ENCODE measurements at places on chromosomes 5 and 9.

- DNase-seq: no peak
These were observed 15.0 kb downstream of the PJA2 start for GRCh38 chr5:109394806-109395205.

DNA sequence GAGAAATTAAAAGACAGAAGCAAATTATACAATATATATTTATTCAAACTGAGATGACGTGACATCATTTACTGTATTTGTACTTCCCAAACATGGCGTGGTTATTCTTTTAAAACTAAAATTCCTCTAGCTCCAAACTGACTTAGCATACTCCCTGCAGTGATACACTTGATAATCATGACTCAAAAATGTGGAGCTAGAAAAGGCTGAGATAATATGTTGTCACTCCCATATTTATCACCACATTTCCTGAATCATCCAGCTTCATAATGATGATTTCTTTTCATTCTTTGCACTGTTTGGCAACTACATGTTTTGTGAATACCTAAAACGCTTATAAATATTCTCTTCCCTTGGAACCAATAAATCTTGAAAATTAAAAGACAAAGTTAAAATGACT is 341.0 kb downstream of the EBF1 start:
- no peak for DNase-seq

DNA sequence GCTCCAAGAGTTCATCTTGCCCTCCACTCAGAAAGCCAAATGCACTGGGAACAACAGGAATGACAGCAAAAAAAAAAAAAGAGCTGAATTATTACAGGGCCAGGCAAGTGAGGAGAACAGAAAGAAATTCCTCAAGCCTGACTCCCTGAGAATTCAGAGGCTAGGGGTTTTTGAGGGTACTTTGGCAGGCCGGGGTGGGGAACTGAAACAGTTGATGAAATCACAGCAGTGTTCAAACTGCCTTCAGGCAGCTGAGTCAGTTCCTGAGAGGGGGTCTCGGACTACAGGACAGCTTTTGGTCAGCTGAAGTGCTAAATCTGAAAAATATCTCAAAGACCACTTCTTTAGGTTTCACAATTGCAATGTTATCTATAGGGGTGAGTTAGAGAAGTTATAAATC is 419.4 kb downstream of the SEMA5A start:
- no peak for DNase-seq

DNA sequence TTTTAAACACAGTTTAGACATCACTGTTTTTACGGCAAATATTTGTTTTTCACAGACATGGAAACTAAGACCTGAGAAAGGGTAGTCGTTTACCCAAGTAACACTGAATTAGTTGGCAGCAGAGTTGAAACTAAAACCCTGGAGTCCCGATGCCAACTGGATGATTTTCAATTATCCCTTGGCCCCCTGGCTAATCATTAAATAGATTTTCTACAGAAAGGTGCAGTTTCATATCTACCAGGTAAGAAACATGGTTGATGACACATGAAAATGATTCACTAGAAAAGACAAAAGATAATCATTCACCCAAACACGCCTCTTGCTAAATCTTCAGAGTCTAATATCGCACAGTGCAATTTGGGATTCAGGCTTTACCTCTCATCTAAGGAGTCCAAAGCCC is 136.9 kb downstream of the SEMA5A start:
- no peak for DNase-seq

DNA sequence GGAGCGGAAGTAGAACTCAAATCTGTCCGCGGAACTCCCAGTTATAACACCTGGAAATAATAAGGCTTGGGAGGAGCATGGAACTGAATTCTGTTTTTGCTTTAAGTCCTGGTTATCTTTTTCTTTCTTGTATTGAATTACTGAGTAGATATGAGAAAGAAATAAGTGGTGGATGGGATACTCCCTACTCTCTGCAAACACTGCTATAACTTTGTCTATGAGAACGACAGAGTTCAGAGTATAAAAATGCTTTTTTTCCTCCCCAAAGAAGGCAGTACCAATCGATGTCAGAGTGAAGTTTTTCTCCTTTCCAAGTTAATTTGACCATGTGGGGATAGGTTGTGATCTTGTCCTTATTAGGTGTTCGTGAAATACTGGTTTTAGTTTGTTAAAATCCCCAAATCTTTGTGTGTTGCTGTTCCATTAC is 1.2 kb downstream of the RIC1 start:
- DNase-seq: no peak

DNA sequence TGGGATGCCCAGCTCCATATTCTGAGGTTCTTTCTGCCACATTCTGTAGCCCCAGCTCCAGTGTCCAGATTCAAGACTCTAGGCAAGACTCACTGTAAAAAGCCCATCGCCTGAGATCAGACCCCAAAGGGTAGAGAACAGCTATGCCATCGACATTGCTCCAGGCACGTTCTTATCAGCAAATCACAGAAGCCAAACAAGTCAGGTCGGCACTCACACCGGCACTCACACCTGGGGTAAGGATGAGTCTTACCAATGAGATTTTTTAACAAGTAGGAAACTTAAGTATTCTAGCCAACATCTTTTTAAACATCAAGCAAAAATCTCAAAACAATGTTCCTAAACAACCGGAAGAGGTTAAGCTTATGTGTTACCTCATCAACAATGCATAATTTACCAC is 2.4 kb downstream of the CDKN2AIPNL start:
- no peak for DNase-seq

- DNase-seq: no peak
These were observed 598.8 kb upstream of the ADAMTS16 start for GRCh38 chr5:4541334-4541733.

- DNase-seq: no peak
These were observed 220.6 kb downstream of the TRIM36 start for GRCh38 chr5:114948986-114949621.

GRCh38 chr9:84206801-84207370 is 133.7 kb downstream of the SLC28A3 start:
- no peak for DNase-seq

DNA sequence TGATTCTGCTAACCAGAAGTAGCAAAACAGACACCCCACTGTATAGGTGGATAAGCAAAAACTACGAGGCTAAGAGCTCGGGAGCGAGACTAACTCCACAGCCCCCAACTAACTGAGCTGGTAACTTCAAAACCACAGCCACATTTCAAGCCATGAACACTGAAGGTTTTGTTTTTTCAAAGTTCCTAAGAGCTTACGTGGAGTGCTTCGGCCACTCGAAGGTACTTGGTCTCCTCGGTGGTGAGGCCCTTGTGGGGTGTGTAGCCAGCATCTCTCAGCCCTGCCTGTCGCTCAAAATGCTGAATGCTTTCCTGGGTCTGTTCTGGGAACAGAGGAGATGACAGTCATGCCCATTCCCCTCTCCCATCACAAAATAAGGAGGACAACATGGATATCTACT is 11.1 kb downstream of the KIAA1191 start:
- DNase-seq: no peak

DNA sequence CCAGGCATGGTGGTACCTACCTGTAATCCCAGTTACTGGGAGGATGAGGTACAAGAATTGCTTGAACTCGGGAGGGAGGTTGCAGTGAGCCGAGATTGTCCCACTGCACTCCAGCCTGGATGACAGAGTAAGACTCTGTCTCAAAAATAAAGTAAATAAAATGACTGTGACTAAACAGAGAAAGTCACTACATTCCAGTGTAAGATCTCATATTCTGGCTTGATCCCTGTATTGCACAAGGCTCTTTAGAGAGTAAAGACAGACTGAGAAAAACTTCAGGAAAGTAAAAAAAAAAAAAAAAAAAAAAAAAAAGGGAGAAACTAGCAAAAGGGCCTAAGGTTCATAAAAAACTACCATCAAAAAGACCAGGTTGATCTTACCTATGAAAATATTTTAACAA is 106.6 kb upstream of the PJA2 start:
- DNase-seq: no peak

DNA sequence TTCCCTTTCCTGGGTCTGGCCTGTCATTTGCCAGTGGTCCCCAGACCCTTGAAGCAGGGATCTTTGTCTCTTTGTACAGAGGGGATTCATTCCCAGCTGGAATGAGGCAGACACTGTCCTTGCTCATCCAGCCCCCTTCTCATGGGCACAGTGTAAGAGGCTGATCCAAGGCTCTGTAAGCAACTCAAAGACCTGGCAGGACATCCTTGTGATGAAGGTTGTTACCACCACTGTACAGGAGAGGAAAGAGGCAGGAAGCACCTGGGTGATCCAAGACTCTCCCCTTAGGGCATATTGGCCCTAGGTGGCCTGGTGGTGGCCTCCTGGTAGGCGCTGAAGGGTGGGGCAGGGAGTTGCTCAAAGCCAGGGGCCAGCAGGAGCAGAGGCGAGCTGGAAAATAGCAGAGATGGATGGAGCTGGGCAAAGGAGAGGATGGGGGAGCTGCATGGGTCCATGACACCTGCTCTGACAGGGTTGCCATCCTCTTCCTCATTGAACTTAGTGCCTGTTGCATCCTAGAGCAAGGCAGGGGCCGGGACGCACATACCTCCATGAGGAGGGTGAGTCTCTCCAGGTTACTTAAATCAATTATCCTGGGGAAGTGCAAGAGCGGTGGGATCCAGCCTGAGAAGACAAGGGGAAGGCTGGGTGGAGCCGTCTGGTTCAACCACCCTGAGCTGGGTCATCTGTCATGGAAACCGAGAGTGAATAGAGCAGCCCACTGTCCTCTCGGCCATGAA is 9.8 kb upstream of the GADD45G start:
- no peak for DNase-seq

- DNase-seq: no peak
These were observed 8.8 kb upstream of the IGFBPL1 start for GRCh38 chr9:38432922-38433510.

DNA sequence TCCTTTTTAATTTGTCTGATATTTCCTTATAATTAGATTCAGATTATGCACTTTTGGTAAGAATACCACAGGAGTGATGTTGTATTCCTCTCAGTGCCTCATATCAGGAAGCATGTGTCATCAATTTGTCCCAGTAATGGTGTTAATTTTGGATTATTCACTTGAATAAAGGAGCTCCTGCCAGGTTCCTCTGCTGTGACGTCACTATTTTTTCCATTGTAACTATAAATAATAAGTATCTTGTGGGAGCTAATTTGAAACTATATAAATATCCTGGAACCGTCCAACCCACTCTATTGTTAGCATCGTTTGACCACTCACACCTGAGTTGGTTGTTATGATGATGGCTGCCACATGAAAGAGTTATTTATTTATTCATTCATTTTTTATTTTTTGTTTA is 107.9 kb downstream of the INVS start:
- no peak for DNase-seq

- DNase-seq: no peak
These were observed 34.3 kb upstream of the FSD1L start for GRCh38 chr9:105413525-105413924.

DNA sequence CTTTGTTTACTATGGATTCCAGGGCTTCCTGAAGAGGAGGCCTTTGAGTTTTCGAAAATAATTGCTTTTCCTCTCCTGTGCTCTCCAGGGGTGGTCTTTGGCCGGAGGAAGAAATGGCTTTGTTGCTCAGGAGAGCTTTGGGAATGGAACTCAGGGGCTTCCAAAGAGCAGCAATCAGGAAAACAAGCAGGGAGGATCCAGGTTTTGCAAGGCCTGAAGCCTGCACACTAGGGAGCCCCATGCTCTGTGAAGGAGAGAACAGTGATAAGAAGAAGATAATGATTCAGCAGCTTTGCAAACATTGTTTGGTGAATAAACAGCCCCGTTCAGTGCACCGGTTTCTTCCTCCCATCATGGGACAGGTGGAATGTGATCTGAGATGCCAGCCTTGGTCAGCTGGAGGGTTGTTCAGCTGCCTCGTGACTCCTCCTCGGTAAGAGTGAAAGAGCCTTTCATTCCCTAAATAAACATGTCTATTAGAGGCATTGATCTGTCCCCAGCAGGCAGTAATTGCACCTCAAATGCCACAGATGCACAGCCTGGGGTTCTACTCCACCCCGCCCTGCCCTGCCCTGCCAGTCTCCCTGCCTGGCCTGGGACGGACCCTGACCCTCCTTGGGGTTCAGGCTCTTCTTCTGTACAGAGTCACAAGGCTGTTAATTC is 11.5 kb upstream of the ALDH1B1 start:
- DNase-seq: no peak

- no peak for DNase-seq
These were observed 84.9 kb upstream of the NR3C1 start for GRCh38 chr5:143488381-143488780.

GRCh38 chr5:32254881-32255539 is 57.7 kb downstream of the MTMR12 start:
- DNase-seq: no peak

DNA sequence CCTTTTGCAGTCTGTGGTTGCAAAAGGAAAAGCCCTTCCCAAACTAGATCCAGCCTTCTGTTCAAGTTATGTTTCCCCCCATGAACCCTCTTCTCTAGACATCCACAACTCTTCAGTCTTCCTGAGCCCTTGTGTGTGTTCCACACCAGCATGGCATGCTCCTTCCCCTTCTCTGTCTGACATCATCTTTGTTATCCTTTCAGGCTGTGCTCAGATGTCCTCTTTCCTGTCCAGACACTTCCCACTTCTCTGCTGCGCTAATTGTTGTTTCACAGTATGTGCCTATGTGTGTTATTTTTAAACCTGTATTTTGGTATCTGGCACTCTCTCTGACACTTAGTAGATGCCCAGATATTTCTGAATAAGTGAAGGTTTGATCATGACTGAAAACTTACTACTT is 38.2 kb downstream of the FOCAD start:
- DNase-seq: no peak

DNA sequence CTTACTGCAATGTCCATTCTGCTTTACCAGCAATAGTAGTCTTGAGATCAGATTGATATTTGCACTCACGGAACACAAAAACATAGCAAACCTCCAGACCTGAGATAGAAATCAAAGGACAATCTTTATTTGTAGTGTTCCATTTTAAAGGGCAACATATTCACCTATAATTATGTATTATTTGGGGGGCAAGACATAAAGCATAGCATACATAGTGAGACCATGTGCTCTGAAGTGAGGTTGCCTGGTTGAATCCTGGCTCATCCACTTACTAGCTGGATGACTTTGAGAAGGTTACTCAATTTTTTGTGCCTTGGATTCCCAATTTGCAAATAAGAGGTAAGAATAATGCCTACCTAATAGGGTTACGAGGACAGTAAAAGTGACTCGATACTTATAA is at the start of gene OR1B1:
Gene OR1B1 (minus strand): TSS at position 101 of the 400 bp plus-strand sequence.
- DNase-seq: no peak

DNA sequence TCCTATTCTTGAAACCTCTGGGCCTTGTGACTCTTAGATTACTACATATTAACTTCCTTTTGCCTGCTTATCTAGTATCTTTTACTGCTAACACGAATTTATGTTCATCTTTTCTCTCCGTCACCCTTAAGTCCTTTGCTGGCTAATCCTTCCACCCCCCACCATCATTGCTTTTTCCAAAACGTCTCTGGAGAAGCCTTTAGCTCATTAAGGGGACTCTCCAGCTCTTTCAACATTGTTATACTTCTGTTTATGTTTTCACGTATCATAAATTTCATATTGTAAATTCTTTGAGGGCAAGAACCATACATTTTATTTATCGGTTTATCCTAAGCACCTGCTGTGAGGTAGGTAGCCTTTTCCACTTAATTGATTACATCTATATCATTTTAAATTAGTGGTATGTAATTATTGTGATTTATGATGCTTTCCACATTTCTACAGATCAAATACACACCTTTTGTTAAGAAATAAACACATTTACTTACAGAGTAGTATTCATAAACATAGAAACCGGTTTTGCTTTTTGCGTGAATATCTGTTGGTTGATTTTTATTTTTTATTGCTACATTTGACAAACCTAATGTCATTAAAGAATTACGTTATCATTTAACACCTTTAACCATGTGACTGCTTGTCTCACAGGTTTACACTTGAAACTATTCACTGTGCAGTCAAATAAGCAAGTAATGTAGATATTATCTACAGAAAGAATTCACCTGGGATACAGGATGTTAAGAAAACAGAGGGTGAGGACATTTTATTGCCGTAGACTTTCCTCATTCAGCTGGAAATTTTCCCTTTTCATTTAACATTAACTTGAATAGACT is 15.4 kb upstream of the SNX2 start:
- no peak for DNase-seq
